Activated CD4-positive, alpha-beta T cell treated with anti-CD3 and anti-CD28 coated beads, Interleukin-10, Interleukin-2, amounts not matched to agents 100 ng/mL and 50 ng/mL, durations not matched to agents 16 hours and 8 hours (primary cell): ENCODE measurements at places on chromosomes 4 and X.

DNA sequence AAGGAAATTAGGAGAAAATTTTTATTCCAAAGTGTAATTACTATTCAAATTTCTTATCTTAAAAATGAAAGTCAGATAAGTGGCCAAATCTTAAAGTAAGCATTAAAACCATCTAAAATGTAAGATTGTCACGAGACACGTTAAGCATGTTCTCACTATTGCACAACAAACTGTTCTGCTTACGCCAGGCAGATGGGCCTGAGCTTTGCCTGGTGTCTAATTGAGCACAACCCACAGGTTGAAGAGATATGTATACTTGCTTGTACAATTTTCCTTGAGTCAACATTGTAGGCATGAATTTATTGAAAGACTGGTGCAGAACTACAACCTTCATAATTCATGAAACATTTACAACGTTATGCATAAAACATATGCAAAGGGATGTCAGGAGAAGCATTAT is 3.9 kb downstream of the RNF128 start:
- no peak for DNase-seq

DNA sequence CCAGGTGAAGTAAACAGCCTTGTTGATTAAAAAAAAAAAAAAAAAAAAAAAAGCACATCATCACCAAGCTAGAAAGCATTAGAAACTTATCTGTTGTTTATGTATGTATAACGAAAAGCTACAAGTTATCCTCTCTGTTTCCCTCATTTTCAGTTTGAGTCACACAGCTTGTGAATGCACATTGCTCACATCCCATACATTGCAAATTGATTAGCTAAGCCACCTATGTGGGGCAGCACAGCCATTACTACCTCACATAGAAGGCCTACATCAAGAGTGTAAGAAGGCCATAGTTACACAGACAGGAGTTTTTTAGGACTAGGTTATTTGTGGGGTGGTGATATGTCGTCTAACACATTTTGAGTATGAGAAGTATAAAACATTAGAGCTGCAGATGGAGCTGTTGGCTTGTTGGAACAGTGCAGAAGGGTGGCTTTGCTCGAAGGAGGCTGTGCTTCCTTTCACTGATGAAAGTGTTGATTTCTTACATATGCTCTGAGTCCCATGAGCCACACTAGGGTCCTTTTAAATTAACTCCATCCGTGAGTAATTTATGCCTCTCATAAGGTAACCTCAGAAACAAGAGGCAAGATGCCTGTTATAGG is 431.6 kb downstream of the GABRG1 start:
- no peak for DNase-seq

DNA sequence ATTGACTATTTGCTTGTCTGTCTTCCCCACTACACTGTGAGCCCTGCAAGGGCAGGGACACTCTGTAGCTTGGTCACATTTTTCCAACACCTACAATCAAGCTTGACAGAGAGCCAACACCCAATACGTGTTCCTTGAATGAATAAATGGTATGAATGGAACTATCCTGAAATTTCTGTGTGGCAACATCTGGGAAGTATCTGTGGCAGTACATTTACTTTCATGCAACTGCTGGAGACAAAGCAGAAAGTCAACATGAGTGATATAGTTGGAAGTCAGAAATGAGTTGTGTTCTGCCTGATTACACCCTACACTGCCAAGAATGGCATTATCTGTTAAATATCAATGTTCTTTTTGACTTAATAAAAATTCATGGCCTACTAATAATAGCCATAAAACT is 343.5 kb upstream of the F9 start:
- DNase-seq, result no peak

- peak; percentile 38 for DNase-seq
Observed at GRCh38 chr4:68271851-68272357, 26.4 kb upstream of the TMPRSS11B start.

DNA sequence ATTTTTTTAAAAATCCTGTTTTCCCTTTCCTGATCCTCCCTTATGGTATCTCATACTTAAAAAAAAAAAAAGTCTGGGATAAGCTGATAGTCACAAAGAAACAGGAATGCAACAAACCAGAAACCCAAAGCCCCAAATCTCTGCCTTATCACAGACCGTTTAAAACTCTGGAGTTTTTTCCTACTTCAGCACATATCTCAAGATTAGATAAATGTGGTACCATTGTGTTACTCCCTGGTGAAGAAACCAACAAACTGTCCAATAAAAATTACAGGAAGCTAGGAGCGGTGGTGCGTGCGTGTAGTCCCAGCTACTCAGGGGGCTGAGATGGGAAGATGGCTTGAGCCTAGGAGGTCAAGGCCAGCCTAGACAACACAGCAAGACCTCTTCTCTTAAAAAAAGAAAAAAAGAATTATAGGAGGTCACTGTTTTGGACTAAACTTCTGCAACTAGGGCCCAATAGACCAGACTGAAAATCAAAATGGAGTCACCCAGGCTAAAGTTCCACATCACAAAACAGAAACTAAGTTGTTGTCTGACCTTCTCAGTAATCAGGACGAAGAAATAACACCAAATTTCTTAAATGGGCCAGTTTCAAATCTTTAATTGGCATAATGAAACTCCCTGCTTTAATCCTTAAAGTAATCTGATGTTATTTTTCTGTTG is 51.9 kb downstream of the RBM47 start:
- DNase-seq, result no peak
